ENCODE measurements at places on chromosomes 2 and 18. TPM values are rescaled to one million over a fixed set of nuclear protein-coding genes. Genes with fewer than 3 reads are reported as not detected.

CYRIA gene
- total RNA-seq: 16.6 TPM

SEH1L gene
- total RNA-seq: 21.7 TPM

DYSF gene
- 20.3 TPM for total RNA-seq

TOGARAM2 gene
- total RNA-seq: 5.3 TPM

SULT1C4 gene
- 3.0 TPM for total RNA-seq

TMEM214 gene
- 47.6 TPM for total RNA-seq

IL36A gene
- total RNA-seq: not detected

TTC32 gene
- 21.0 TPM for total RNA-seq

EPHA4 gene
- total RNA-seq: 7.8 TPM

SLC4A5 gene
- total RNA-seq: 0.74 TPM

TMEM87B gene
- total RNA-seq: 33.6 TPM

VSNL1 gene
- 24.8 TPM for total RNA-seq

SKA1 gene
- total RNA-seq: 0.72 TPM

POLE4 gene
- total RNA-seq: 85.2 TPM

RAD51AP2 gene
- 0.10 TPM for total RNA-seq

HOXD13 gene
- not detected for total RNA-seq

SFT2D3 gene
- total RNA-seq: 12.2 TPM

CSRNP3 gene
- total RNA-seq: 6.5 TPM

MIB1 gene
- total RNA-seq: 20.2 TPM

Data from adrenal gland (tissue), 19 donors.